ENCODE measurements at places on chromosomes 16 and 17.

- peak; percentile 68 for DNase-seq
Measured at GRCh38 chr17:64507413-64507782, 621 bp downstream of the CEP95 start.

DNA sequence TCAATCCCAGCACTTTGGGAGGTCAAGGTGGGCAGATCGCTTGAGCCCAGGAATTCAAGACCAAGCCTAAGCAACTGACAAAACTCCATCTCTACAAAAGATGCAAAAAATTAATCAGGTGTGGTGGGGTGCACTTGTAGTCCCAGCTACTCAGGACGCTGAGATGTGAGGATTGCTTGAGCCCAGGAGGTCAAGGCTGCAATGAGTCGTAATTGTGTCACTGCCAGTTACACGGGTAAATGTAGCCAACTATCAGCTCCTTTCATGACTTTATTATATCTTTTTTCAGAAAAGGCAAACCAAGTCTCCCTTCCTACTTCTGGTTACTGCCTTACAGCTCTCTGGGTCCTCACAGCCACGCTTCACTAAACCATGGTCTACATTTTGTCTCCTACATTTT lies 4.0 kb downstream of the SDF2 start:
- no peak for DNase-seq

GRCh38 chr17:4623249-4623648 lies 18.2 kb downstream of the ALOX15 start:
- DNase-seq = no peak

DNA sequence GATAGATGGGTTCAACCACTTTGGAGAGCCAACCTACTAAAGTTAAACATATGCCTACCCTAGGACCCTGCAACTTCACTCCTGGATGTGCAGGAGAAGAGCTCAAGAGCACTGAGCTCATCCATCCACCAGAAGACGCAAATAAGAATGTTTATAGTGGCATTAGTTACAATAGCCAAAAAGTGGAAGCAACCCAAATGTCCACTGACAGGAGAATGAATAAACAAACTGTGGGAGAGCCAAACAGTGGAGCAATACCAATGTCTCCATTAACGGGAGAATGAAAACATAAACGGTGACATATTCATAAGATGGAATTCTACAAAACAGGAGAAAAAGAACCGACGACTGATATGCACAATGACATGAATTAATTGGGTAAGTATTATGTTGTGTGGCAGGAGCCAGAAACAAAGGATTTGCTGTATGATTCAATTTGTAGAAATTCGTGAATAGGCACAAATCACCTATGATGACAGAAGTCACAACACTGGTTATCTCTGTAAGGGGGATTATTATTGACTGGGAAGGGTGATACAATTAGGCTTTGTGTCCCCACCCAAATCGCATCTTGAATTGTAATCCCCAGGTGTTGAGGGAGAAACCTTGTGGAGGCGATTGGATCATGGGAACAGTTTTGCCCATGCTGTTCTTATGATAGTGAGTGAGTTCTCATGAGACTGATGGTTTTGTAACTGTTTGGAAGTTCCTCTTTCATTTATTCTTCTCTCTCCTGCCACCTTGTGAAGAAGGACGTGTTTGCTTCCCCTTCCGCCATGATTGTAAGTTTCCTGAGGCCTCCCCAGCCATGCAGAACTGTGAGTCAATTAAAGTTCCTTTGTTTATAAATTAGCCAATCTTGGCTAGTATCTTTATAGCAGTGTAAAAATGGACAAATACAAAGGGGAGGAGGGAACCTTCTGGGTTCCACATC lies 57.9 kb upstream of the PLCG2 start:
- DNase-seq = no peak

DNA sequence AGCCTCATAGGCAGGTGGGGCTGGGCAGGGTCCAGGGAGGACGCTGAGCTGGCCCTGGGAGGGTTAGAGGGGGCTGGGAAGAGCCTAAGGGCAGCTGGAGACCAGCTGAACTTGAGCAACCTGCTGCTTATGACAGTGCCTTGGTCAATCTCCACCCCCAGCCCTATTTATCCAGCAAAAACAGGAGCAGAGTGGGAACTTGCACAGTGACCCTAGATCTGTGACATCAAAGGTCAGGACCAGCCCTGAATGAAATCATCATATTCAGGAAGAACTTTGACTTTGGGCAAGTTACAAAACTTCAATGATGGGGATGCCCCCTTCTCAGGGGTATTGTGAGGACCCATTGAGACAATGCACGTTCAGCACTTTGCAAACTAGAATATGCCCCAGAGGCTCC lies 9.4 kb downstream of the CD300LF start:
- no peak for DNase-seq

DNA sequence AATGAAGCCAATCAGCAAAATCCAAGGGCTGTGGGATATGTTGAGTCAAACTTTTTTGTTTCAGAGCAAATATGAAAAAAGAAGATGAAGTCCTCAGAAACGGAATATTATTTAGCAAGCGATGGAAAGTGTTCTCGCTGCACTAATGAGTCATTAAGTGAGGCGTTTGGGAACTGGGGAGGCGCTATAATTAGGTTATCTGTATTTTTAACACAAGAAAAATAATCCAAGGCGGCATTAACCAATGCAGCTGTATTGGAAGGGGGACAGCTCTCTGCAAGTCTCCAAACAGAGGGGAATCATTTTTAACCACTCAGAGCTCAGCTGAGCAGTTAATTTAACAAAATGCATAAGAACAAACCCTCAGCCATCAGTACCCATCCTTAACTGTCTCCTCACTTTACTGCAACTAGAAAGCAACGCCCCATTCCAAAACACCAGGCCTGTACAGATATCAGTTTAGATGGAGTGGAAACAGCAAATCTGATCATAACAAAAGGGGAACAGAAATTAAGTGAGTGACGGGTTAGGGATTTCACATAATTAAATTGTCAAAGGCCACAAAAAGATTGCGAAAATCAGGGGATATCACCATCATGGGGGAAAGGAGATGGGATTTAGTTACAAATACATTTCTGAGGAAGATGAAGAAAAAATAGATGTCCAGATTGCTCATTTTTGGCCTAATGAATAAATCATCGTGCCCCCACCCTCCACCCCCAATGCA lies 211.0 kb upstream of the TOX3 start:
- no peak for DNase-seq

DNA sequence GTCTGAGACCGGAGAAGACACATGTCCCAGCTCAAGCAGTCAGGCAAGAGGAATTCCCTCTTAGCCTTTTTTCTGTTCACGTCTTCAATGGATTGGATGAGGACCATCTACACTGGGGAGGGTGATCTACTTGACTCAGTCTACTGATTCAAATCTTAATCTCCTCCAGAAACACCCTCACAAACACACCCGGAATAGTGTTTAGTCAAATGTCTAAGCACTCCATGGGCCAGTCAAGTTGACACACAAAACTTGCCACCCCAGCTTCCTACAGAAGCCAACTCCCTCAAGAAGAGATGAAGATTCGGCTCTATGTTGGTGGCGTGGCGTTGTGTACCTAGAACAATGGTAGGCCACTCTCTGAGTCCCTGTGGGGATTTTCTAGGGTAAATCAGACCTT lies 22.5 kb upstream of the NKD1 start:
- DNase-seq = no peak

DNA sequence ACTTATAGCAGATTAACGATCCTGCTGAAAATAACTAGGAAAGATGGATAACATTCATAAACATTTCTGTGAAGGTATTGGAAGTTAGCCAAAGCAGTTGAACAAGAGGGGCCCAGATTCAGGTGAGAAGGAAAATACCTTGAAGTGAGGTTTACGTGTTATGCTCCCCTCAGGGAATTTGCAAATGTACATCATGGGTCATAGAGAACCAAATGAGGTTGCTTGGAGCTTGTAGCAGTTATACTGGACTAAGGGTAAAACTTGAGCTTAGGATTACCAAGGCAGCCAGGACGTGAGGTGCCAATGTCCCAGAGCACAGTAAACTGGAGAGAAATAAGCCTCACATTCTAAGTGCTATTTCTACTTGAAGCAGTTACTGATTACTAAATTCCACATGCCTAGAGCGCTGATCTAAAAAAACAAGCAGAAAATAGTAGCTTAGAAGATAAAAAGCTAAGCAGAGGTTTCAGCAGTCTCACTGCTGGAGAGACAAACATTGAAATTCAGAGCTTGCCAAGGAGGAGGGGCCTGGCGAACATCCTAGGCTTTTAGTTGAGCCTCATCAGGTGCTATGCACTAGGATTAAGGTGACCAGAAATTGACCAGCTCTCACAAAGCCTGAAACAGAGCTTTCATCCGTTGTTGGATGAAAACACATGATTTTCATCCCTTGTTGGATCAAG lies 136.7 kb upstream of the FAM20A start:
- no peak for DNase-seq

DNA sequence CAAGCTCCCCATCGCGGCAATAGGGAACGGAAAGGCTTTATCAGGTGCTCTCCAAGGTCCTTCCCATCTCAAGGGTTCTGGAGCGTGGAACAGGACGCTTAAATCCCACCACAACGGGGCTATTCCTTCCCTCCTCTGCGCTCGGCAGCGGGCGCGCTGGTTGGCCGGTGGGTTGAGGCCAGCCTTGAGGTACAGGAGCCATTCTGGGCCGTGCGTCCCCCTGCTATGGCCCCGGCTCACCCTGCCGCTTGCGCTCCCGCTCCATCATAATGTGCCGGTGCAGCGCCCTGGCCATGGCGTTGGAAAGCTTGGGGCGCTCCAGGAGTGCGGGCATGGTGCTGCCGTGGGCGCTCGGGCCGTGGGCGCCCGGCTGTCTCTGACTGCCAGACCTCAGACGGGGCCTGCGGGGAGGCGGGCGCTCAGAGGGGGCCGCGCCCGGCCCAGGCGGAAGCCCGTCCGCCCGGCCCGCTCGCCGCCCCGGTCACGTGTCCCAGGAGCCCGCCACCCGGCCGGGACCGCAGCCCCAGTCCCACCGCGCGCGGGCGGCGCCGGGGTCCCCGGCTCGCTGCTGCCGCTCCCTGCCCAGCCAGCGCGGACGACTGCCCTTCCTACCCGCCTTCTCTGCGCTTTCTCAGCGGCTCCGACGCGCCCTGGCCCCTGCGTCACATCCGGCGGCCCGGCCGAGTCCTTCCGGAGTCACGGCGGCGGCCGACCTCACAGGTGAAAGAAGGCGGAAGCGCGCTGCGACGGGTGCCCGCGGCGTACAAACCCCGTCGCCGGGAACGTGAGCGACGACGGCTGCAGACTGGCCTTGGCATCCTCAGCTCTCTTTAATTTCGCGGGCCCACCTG lies at the start of gene GPS2:
GPS2 (minus strand) TSS at position 642 of the 851 bp plus-strand sequence; CDS start at position 334, 308 bp downstream.
- peak; percentile 94 for DNase-seq

- no peak for DNase-seq
Measured at GRCh38 chr16:82265809-82266208, 95.8 kb upstream of the MPHOSPH6 start.

- DNase-seq = peak; percentile 88
Measured at GRCh38 chr16:46929378-46930332, 43.8 kb downstream of the DNAJA2 start.

- no peak for DNase-seq
Measured at GRCh38 chr16:73171380-73171779, 123.5 kb upstream of the ZFHX3 start.

GRCh38 chr16:29710227-29711219 lies 31.5 kb downstream of the QPRT start:
- DNase-seq = peak; percentile 70
